ENCODE measurements at places on chromosomes 7 and 10.

- no peak for DNase-seq
These were observed 884 bp upstream of the GSTO1 start for GRCh38 chr10:104253606-104254410.

- no peak for DNase-seq
These were observed 77.5 kb upstream of the YAE1 start for GRCh38 chr7:39488467-39489393.

- no peak for DNase-seq
These were observed 114.0 kb downstream of the RAB18 start for GRCh38 chr10:27618036-27618615.

DNA sequence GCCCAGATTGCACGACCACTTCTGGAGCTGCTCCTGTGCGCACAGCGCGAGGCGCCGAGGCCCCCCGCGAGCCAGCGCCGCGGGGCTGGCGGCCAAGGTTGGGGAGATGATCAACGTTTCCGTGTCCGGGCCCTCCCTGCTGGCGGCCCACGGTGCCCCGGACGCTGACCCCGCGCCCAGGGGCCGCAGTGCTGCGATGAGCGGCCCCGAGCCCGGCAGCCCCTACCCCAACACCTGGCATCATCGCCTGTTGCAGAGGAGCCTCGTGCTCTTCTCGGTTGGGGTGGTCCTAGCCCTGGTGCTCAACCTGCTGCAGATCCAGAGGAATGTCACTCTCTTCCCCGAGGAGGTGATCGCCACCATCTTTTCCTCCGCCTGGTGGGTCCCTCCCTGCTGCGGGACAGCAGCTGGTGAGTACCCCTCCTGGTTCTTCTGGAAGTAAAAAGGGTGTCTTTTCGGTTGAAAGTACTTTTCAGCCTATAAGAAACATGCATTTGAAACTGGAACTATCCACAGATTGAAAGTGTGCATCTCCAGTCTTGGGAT lies 683 bp downstream of the INSIG1 start:
- DNase-seq: no peak

All from GF-D8 (cell line).